CD4-positive, alpha-beta memory T cell (primary cell): ENCODE measurements at places on chromosomes 2 and 18. TPM values are rescaled to one million over a fixed set of nuclear protein-coding genes. Genes with fewer than 3 reads are reported as not detected.

MBP gene
- total RNA-seq = 187 TPM

SP9 gene
- total RNA-seq = not detected

DCDC2C gene
- total RNA-seq = not detected

VAMP8 gene
- 107 TPM for total RNA-seq

NCKAP1 gene
- total RNA-seq = 4.9 TPM

CRYBA2 gene
- not detected for total RNA-seq

FEV gene
- not detected for total RNA-seq

UGT1A10 gene
- not detected for total RNA-seq

RNF149 gene
- 154 TPM for total RNA-seq

KCNE4 gene
- total RNA-seq = not detected

DNA sequence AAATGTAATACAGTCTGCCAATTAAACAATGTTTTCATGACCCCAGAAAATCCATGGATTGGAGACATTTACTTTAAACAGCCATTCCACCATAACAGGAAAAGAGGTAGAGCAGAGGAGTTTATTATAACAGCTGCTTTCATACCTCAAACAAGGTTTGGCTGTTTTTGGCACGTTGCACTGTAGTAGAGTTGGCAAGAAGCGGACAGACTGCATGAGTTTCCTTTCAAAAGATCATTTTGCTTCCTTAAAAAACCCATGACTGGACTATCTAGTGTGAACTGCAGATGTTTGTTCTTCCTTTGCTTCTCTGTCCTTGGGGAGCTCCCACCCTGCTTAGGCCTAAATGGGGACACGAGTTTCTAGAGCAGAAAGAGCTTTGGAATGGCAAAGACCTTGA lies 108.5 kb upstream of the THOC1 start:
- DNase-seq = no peak

- peak; percentile 37 for DNase-seq
Measured at GRCh38 chr2:191206613-191207471, 38.4 kb upstream of the MYO1B start.

GRCh38 chr2:41222593-41222992 lies 770.7 kb upstream of the SLC8A1 start:
- no peak for DNase-seq

- DNase-seq = no peak
Measured at GRCh38 chr2:43328133-43328532, 101.7 kb upstream of the ZFP36L2 start.

DNA sequence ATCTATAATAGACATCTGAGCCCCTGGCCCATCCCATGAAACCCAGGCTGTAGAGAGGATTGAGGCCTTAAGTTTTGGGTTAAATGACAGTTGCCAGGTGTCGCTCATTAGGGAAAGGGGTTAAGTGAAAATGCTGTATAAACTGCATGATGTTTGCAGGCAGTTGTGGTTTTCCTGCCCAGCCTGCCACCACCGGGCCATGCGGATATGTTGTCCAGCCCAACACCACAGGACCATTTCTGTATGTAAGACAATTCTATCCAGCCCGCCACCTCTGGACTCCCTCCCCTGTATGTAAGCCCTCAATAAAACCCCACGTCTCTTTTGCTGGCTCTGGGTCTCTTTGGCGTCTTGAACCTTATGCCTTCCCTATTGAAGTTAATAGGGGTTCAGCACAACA lies 110.7 kb downstream of the XRCC5 start:
- DNase-seq = no peak

GRCh38 chr2:37809931-37810570 lies 115.0 kb upstream of the RMDN2 start:
- DNase-seq = no peak

GRCh38 chr2:88269836-88270235 lies 99.7 kb downstream of the THNSL2 start:
- no peak for DNase-seq

DNA sequence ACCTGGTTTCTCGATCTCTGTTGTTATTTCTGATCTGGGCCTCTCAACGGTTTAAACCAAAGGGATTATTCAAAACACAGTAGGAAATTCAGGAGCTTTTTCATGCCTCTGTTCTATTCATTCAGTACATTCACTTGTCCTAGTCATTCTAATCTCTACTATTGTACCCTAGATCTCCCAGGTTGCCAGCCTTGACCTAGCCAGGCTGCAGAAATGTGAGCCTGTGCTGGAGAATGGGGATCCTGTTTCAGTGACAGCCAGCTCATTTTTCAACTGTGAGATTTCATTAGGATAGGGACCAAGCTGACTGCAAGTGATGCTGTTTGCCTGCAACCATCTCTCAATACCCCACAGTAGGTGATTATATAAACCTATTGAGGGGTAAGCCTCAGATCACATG lies 186.2 kb downstream of the CMPK2 start:
- DNase-seq = no peak

DNA sequence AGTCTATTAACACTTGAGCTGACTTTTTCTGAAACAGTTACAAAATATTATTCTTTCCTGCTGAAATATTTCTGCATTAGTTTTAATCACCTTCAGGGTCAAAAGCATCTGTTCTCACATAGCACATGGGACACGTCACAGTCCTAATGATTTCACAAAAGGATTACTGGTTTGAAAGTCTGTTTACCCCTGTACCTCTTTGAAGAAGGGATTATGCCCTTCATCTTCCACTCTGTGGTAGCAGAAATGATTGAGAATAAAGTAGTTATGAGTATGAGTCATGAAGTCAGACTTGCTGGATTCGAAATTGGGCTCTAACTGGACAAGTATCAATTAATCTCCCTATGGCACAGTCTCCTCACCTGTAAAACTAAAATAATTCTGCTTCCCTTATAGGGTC lies 121.2 kb downstream of the SATB2 start:
- no peak for DNase-seq

DNA sequence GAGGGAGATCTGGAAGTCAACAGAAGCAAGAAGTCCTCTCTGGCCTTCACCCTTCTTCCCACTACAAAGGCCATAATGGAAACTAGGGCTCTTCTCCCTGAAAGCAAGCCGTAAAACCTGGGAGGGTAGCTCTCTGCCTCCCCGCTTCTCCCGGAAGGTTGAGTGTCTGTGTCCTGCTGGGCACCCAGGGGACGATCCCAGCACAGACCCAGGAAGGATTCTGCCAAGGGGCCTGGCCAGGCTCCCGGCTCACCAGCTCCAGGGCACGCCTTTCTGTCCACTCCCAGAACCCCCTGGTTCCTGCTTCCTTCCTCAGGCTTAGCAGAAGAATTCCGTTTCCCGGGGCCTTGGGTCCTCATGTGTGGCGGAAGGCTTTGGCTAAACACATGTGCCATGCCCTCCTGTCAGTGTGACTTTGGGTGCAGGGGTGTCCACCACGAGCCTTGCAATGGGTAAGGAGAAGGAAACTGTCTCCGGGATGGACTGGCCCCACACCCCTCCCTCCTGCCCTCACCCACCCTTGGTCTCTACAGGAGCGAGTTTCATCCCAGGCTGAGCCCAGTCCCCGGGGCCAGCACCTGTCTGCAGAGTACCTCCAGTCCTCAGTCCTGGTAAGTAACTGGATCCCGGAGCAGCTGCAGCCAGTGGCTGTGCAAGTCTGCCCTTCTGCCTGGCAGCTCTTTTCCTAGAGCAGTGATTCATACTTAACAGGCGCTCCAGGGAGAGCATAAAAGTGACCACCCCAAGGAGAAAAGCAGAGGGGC lies 135.8 kb downstream of the TPO start:
- DNase-seq = no peak

DNA sequence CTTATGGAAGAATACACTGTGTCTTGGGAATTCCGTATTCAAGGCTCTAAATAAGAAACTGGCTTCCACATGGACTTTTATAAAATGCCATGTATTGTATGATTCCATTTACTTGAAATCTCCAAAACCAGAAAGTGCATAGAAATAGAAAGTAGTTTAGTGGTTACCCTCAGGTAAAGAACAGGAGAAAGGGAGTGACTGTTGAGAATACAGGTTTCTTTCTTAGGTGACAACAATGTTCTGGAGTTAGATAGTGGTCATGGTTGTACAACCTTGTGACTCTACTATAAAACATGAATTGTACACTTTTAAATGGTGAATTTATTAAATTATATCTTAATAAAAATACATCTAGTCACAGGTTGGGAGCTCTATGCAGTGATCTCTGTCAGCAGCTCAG lies 481.8 kb downstream of the SPAG16 start:
- DNase-seq = no peak

- DNase-seq = no peak
Measured at GRCh38 chr18:63514888-63515678, 27.1 kb upstream of the SERPINB12 start.

- no peak for DNase-seq
Measured at GRCh38 chr2:31243053-31243452, 9.1 kb downstream of the EHD3 start.

DNA sequence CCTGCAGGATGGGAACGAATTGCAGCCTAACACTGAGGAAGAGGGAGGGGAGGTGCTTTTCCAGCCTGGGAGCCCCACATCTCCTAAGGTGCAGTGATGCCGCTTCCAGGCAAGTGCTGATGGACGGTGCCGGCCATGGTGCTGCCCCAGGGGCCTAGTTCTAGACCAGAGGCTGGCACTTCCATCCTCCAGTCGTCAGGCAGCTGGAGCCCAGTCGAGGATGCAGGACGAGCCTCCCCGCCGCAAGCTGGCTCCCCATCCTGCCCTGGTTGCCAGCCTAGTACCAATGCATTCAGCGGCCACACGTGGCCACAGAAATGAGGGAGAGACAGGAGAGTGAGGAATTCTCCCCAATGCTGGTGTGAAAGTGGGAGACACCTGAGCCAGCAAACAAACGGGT lies 413.5 kb downstream of the ZNF516 start:
- DNase-seq = no peak

GRCh38 chr18:22456547-22456946 lies 38.8 kb upstream of the CTAGE1 start:
- DNase-seq = no peak

DNA sequence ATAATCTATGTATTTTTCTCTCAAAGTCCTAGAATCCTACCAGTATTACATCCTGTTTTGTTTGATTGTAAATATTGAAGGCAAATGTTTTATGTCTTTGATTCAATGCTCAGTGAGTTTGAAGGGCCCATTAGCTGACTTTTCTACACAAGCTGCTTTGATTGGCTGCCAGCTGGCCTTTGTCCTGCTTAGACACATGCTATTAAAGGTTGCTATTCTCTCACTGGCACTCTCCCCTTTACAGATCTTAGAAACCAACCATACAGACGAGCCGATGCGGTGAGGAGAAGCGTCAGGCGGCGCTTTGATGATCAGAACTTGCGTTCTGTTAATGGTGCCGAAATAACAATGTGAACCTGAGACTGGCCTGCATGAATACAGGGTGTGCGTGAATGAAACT lies 69.7 kb downstream of the PRPF40A start:
- DNase-seq = no peak

GRCh38 chr2:128365217-128365905 lies 46.7 kb upstream of the HS6ST1 start:
- DNase-seq = peak; percentile 11

GRCh38 chr2:40113997-40114396 lies 334.9 kb upstream of the THUMPD2 start:
- DNase-seq = no peak

GRCh38 chr2:200352636-200353035 lies 46.1 kb downstream of the SPATS2L start:
- no peak for DNase-seq

DNA sequence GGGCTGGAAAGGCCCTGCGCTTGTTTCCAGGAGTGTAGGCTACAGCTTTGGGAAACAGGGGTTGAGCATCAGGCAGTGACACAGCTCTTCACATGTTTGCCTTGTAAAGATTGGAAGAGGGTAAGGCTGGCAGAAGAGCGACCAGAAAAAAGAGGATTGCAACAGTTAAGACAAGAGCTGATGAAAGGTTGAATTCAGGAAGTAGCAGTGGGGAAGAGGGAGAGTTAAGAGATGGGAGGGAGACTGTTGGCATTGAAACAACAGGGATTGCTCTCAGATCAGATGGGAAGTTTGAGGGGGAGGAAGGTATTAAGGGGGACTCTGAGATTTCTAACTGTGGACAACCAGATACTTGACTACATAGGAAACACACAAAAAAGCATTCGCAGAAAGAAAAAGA lies 96.9 kb downstream of the CTAGE1 start:
- no peak for DNase-seq

GRCh38 chr2:30862054-30862651 lies 54.9 kb upstream of the CAPN13 start:
- DNase-seq = peak; percentile 32

DNA sequence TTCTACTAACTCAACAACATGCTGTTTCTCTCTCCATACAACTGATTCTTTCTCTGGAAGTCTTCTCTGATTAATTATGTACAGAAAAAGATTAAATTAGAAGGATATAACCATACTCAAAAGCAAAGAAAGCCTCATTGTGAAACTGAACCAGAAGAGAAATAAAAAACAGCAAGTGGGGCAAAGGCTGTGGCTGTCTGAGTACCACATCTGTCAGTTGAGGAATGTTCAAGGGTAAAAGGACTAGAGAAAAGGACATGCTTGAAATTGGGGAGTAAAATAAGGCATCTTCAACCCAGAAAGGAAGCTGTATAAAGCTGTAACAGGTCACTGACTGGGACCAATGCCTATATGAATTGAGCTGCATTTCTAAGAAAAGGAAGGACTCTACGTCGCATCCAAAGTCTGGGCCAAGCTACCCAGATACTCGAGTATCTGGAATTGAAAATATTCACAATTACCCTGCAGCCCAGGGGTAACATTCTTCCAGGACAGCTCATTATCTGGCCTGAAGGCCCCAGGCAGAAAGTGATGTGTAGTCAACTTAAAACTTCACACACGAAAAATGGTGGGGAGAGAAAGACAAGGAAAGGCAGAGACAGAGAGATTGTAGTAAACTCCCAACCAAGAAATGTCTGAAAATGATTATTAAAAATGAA lies 356.0 kb upstream of the GALNT5 start:
- no peak for DNase-seq

GRCh38 chr2:167196461-167197252 lies 308.4 kb downstream of the XIRP2 start:
- no peak for DNase-seq

- DNase-seq = no peak
Measured at GRCh38 chr2:231928901-231929725, 2.9 kb upstream of the NPPC start.

GRCh38 chr2:166314022-166314759 lies 61.6 kb downstream of the SCN9A start:
- DNase-seq = no peak

DNA sequence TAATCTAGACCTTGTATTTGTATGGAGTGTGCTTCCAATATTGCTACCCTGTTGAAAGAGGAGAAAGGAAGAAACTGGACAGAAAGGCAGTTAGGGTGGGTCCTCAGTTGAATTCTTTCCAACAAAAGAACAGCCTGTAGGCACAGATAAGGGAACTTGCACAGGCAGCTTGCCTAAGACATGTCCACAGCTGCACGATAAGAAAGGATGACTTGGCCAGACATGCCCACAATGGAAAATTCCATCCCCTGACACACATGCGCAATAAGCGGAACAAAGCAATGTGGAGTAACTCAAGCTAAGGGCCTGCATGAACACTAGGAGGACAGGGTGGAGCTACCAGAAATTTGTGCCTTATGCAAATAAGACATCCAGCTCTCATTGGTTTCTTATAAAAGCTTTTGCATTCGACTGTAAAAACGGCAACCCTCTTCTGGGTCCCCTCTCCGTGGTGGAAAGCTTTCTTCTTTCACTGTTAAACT lies 1084.7 kb upstream of the NXPH2 start:
- no peak for DNase-seq
